ENCODE measurements at places on chromosomes 7 and 10.
A peak's percentile ranks its signal among the peaks of the same experiment; 100 is the strongest.

- no peak for DNase-seq
These were observed 26.7 kb downstream of the SEC23IP start for GRCh38 chr10:119919271-119919670.

DNA sequence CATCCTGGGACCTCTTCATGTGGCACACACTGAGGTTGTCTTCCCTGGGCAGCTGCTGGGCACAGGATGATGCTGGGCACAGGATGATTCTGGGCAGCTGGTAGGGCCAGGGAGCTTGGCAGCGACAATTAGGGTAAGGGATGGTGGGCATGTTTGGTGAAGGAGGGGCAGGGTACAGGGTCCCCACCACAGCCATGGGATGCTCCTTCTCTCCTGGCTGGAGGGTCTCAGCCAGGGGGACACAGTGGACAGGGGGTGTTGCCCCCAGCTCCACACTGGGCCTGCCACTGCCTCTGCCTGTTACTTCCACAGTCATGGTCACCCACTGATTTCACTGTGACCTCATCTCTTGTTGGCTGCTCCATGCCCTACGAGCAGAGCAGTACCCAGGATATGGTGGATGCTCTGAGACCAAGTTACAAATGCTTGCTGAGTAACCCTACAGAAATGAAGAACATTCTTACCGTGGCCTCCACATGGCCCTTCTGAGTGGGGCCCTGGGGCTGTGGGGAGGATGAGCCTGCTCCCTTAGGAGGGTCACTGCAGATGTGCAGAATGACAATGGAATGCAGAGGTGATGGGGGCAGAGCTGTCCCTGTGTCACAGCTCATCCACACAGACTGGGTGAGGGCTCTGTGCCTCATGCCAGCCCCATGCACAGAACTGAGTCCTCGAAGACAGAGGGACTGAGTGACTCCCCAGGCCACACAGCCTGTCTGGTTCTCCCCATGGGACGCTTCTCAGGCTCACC lies 28.4 kb upstream of the RET start:
- no peak for DNase-seq

DNA sequence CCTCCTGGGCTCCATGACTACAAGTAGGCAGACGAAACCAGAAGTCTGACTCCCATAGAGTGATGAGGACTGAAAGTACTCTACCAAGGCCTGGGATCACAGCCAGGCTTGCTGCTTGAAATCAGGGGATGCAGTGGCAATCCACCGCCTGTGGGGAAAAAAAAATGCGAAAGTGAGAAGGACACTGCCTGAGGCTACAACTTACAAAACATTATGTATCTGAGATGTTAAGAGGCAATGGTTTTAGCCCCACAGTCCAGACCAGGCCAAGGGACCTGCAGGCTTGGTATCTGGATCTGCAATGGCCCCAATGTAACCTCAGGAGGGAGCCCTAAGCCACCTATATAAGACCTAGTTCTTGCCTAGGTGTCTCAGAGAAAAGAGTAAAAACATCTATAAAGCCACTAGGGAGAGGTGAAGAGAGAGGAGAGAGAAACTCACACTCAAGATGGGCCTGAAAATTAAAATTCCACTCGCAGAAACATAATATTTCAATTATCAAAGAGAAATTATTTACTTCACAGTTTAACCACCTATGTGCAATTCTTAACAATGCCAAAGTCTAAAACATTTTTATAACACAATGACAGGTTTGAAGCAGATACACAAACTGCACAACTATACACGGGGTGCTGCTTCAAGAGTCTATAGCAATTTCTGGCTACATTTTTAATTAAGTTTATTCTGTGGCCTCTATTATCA lies 13.9 kb downstream of the DNAJC1 start:
- peak; percentile 59 for DNase-seq

DNA sequence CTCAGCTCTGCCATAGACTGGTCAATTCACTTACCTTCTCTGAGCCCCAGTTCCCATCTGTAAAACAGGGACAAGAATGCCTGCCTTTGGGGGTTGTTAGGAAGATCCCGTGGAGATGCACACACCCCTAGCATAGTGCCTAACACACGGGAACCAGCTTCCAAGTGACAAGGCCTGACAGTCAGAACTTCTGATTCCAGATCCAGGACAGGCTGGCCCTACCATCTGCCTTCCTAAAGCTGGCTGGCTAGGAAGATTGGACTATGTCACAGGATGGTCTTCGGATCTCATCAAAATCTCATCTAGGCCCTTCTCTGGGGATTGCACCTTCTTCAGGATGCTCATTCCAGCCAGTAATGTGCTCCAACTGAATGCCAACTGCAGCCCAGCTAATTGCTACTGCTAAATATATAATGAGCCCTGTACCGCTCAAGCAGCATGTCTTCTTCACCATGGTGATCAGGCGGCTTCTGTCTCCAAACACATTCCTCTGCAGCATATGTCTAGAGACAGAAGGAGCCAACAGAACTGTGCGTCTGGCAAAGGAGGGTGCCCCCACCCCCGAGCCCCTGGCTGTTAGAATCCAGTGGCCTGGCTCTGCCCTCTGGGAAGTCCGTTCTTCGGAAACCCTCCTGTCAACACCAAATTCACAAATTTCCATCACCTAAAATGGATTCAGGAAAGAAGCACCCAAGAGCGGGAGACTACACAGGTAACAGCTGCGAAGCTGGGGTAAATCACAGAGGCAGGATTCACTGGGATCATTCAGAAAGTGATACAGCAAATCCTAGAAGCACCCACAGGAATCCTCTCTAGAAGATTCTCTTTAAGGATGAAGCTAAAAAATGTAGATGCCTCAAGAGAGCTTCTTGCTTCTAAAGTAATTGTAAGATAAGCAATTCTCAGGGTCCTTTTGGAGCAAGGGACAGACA lies 142.1 kb upstream of the EEPD1 start:
- DNase-seq: no peak

DNA sequence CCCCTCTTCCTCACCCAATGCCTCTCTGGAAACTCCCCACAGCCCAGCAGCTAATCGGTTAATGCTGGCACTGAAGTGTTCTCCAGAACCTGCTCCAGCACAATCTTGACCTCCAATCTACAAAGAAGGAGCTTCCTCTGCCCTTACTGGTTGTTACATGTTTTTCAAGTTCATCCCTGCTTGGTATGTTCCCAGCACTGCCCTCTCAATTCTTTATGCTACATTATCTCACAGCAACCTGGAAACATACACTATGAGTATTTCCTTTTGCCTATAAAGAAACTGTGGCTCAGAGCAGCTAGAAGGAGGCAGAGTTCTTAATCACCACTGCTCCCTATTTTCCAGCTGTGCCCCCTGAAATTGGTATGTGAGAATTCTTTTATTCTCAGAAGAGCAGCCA lies 84.1 kb upstream of the KMT2E start:
- DNase-seq: no peak

- no peak for DNase-seq
These were observed 18.7 kb downstream of the TACR2 start for GRCh38 chr10:69397972-69398371.

GRCh38 chr7:90625562-90625961 lies 29.4 kb downstream of the CDK14 start:
- DNase-seq: peak; percentile 61

DNA sequence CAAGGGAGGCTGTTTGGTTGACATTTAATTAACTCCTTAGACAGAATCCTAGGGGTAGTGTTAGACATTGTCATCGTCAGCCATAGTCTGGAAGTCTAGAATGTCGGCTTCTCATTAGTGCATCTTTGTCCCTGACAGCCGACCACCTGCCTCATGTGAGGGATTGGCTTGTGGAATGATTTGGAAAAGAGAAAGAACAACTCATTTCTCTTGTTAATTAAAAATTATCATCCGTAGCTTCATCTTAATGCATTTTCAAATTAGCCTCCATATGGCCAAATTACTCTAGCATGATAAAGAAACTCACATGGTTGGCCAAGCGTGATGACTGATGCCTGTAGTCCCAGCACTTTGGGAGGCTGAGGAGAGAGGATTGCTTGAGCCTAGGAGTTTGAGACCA lies 97.7 kb upstream of the PARD3 start:
- no peak for DNase-seq

- DNase-seq: no peak
These were observed 40.7 kb upstream of the AP5Z1 start for GRCh38 chr7:4734587-4735345.

DNA sequence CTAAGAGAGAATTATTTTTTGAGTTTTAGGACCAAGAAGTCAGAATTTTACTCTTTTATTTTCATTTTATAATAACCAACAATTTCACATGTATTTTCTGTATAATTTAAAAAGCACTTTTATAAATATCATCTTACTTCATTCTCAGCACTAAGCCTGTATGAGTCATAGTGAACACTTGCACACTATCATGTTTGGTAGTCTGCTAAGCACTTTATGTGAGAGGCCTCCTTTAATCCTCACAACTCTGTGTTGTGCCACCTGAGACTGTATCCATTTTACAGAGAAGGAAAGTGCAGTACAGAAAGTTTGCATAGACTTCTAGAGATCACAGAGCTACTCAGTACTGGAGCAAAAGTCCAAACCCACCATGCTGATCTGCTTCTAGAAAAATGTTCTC lies 939.6 kb downstream of the NRG3 start:
- DNase-seq: no peak

- DNase-seq: peak; percentile 77
These were observed 156.6 kb downstream of the CCDC3 start for GRCh38 chr10:12844811-12845483.

DNA sequence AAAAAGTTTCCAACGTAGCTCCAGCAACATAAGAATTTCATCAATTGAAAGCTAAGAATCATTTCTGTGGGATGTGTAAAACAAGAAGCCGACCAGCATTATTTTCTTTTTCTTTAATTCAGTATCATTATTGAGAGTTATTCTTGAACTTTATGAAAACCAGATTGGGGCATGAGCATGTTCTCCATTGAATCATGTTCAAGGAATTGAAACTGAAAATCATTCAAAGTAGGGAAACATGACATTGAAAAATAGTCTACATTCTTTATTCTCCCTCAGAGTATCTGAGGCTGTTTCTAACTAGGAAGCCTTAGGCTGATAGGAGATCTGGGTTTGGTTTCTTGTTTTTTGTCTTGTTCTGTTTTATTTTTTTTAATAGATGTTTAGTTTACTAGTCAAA lies 253.7 kb downstream of the DYNC1I1 start:
- no peak for DNase-seq

DNA sequence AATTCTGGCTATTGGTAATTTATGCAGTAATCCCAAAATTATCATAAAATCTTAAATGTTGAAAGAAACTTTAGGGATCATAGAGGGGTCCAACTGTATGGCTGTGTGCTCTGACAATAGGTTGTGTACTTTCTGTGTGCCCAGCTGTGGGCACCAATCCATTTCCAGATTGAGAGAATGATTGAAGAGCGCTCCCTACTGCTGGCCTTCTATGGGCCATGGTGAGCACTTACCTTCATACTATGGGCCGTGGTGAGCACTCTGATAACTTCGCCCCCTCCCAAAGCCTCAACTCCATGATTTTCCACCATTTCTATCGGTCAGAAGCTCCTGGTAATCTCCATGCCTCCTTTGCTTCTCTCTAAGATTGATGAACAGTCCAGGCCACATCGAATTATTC lies 118.6 kb downstream of the STRA8 start:
- no peak for DNase-seq

- no peak for DNase-seq
These were observed 149.5 kb upstream of the NPY start for GRCh38 chr7:24134535-24134934.

GRCh38 chr7:95623788-95624187 lies 27.5 kb upstream of the PDK4 start:
- no peak for DNase-seq

DNA sequence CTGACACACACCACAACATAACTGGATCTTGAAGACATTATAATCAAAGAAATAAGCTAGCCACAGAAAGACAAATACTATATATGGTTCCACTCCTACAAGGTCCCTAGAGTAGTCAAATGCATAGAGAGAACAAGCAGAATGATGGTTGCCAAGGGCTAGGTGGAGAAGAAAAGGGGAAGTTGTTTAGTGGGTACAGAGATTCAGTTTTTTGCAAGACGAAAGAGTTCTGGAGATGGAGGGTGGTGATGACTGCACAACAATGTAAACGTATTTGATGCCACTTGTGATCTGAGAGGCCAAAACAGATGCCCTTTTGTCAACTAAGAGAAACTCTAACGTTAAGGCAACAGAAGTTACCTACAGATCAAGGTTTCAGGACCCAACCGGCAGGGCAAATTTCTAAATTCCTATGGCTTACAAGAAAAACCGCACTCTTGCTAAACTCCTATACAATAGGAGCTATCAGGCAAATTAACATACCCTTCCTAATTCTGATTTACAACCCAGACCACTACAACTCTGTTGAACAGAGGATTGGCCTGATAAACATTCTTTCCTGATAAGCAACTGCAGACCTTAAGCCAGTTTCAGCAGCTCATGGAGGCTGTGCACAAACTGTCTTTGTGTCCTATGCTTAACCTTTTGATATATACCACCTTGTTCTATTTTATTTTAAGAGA lies 69.0 kb downstream of the FAM107B start:
- no peak for DNase-seq

- DNase-seq: peak; percentile 86
These were observed 81.1 kb downstream of the RGS10 start for GRCh38 chr10:119461380-119461779.

- no peak for DNase-seq
These were observed 22.2 kb downstream of the CDHR3 start for GRCh38 chr7:105985229-105985628.

DNA sequence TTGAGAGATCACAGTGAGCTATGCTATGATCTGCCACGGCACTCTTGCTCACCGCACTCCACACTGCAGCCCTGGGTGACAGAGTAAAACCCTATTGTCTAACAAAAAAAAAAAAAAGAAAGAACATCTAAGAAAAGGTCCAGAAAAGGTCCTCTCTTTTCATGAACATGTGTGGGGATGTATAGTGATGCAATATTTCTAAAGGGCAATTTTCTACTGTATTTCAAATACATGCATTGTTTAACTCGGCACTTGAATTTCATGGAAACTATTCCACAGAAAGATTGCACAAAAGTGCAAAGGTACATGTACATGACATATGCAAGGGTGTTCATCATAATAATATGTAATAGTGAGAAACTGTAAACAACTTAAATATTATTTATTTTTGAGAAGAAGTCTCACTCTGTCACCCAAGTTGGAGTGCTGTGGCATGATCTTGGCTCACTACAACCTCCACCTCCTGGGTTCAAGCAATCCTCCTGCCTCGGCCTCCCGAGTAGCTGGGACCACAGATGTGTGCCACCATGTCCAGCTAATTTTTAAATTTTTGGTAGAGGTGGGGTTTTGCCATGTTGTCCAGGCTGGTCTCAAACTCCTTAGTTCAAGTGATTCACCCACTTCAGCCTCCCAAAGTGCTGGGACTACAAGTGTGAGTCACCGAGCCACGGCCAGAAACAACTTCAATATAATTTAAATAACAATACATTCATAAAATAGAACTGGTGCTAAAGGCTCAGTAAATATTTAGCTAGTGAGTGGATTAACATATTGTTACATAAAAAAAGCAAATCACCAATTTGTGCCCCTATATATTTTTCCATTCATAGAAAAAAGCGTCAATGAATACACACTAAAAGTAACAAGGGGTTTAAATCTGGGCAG lies 1.3 kb upstream of the PPRC1 start:
- DNase-seq: peak; percentile 44

Data from renal cortical epithelial cell (primary cell).